ENCODE measurements at places on chromosomes 3 and 15. TPM values are rescaled to one million over a fixed set of nuclear protein-coding genes. Genes with fewer than 3 reads are reported as not detected.

DNA sequence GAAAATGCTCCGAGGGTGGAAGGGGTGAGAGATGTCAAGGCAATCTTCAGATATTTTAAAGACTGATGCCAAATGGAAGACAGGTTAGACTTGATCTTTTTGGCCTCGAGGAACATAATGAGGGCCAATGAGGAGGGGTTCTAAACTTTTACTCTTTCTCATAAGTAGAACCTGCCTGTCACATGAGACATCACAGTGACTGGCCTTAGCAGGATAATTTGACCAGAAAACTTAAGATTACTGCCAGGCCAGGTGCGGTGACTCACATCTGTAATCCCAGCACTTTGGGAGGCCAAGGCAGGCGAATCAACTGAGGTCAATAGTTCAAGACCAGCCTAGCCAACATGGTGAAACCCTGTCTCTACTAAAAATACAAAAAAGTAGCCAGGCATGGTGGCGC, 12.2 kb downstream of the TM4SF4 start:
- DNase-seq, result no peak

DNA sequence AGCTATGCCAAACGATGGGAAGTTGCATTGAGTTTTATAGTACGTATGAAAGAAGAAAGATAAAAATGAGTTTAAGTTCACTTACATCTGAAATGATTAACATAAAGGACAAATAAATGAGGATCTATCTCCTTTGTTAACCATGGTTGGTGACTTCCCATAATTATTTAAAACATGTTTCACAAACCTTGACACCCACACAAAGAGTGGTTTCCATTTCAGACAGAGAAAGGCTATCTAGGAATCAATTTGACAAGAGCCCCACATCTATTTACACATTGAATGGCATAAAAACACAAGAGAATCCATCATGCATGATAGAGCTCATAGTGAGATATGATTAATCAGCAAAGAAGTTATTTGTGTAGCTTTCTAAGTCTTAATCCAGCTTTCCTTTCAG, 14.2 kb upstream of the MTMR10 start:
- no peak for DNase-seq

- no peak for DNase-seq
These were observed 26.7 kb upstream of the GREM1 start for GRCh38 chr15:32690941-32691688.

- DNase-seq, result no peak
These were observed 113.9 kb downstream of the TMEM108 start for GRCh38 chr3:133152056-133152455.

DNA sequence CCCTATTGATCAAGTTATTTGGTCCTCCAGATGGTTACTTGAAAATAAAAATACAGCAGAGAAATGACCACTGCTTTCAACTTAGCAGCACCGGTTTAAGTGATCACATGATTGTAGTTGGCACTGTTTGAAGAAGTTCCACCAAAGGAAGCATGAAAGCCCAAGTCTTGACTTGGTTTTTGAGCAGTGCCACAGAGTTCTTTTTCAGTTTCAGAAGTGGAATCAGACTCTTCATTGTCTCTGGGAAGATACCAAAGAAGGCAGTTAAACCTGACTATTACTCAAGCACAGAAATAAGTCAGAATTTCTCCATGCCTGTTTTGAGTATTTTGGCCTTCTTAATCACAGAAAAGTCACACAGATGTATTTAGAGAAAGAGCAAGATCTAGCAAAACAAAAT, 66.7 kb downstream of the BBX start:
- no peak for DNase-seq

DNA sequence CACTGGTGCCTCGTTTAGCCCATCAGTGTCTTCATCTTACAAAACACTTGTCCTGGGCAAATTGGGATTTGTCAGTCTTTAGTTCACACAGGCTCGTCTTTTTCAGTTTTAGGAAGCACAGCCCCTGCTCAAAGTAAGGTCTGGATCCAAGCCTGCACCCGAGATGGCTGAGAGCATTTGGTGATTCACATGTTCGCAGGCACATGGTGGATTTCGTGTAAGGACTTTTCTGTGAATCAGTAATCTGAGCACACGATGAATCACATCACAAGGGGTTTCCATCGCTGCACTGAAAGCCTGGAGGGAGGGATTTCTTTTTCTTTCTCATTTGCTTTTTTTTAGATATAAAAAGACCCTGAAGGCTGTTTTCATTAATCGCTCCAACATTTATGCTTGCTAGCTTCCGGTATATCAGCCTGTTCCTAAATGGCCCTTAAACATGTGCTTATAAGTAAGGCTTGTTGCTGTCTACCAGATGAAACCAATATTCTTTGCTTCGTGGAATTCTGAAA, 435.6 kb upstream of the ATP10A start:
- DNase-seq, result peak; percentile 81

DNA sequence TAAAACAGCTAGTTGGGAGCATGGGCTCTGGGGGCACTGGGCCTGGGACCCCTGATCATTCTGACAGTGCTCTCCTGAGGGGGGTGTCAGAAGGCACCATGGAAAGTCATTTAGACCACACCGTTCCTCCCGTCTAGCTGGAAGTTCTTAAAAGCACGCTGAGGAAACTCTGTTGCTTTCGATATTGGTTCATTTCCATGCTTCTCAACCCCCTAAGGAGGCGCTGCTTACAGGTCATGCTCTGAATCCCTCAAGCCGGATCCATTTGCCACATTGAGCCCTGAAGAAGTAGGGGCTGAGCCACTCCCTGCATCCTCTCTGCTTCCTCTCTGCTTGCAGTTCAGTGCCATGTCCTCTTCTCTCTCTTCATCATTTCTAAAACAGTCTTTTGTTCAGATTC, 187.2 kb downstream of the CACNA2D3 start:
- peak; percentile 39 for DNase-seq

DNA sequence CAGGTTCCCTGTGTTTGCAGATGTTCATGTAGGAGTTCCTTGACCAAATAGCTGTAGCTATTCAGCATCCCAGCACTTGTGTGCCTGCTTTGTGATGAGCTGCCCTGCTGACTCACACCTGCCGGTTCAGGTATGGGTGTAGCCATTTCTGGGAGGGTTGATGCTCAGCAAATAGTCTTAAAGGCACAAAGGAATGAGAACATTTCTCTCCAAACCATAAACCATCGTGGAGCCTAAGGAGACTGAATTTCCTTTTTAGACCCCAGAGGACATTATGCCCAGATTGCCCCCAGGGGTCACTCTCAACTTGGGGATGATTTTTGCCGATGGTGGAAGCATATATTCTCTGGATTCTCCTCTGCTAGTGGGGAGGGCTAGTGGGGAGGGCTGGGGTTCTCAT, 80.6 kb downstream of the ADAMTSL3 start:
- no peak for DNase-seq

GRCh38 chr3:183161552-183162336, 790 bp downstream of the LAMP3 start:
- DNase-seq, result no peak

GPR160 gene
- total RNA-seq, result 5.8 TPM

RPP14 gene
- total RNA-seq, result 14.3 TPM

LSAMP gene
- total RNA-seq, result 17.6 TPM
